ENCODE measurements at places on chromosomes 5 and 9.

DNA sequence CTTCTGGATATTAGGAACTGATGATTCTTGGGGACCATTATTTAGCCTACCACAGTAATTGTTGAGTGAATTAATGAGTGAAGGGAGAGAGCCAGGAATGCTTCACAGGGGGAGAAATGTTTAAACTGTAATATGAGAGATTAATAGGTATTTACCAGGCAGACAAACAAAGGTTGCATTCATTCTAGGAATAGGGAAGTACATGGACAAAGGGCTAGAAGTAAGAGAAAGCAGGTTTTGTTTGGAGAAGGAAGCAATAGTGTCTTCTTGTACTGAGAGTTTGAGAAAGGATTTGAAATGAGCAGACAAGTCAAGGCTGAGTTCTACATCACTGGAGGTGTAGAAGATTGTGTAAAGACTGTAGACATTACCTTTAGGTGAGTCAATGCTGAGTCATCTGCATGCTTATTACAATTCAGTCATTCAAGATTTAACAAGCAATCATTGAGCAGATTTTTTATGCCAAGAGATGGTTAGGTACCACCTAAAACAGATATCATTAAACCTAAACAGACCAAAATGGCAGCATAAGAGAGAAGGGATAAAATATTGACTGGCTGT, 8.0 kb downstream of the TAF1L start:
- DNase-seq: no peak

GRCh38 chr9:136345281-136346156, 18.0 kb downstream of the DNLZ start:
- DNase-seq: no peak

- DNase-seq: no peak
These were observed 119.7 kb upstream of the PJA2 start for GRCh38 chr5:109529520-109529919.

- DNase-seq: no peak
These were observed 63.3 kb upstream of the TAF1L start for GRCh38 chr9:32698706-32699277.

- no peak for DNase-seq
These were observed 265.7 kb upstream of the ANKRD55 start for GRCh38 chr5:56498759-56499395.

All from RWPE2 (cell line).